Memory B cell (primary cell): ENCODE measurements at places on chromosomes 7 and 10.

DNA sequence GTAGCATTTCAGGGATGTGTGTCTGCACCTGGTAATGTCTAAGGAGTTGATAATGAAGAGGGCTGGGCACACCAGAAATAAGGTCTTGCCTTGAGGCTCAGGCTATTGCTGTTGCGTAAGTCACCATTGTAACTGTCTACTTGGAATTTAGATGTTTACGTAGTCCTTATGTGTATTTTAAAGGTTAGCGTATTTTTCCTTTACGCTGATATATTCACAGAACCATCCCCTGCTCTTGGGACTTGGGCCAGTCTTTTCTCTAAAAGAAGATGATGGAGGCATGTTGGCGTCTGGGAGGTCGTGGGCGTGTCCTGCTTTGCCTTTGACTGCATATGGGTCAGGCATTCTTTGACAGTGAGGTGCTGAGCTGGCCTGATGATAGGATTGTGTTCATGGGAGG, 14.7 kb downstream of the WDR37 start:
- no peak for DNase-seq

GRCh38 chr10:28754930-28755718, 77.8 kb downstream of the BAMBI start:
- no peak for DNase-seq

GRCh38 chr10:7300384-7300971, 110.4 kb downstream of the SFMBT2 start:
- DNase-seq: no peak

DNA sequence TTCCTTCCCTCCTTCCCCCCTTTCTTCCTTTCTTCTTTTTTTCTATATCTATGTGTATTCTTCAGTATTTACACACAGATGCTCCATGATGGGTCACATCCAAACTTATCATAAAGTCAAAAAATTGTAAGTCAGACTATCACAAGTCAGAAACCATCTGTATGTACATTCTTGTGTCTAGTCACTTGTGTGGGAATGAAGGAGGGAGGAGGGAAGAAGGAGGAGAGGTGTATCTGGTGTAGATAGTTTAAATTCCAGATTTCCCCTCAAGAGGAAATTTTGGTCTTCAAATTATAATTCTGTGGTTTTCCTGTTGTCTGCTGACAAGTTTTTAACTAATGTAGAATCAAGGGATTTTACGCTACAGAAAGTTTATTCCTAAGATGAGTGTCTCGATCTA, 287.2 kb downstream of the ETV1 start:
- no peak for DNase-seq

GRCh38 chr10:16777473-16778370, 39.5 kb downstream of the RSU1 start:
- DNase-seq: no peak

GRCh38 chr10:1159131-1160061, 103.2 kb downstream of the WDR37 start:
- DNase-seq: no peak

DNA sequence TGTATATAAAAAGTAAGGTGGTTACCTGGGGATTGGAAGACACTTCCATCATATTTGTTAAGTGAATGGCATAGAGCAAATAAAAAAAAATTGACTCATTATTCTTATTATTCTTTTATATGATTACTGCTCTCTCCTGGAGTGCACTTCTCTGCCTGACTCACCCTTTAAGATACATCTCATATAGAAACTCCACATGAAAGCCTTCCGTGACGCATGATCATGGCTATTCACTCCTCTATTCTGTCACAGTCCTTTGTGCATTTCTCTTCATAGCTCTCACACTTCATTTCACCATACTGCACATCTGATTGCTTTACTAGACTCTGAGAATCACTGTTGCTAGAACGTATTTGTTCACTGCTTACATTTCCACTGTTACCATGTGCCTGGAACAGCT, 597.3 kb downstream of the CNTNAP2 start:
- DNase-seq: no peak

DNA sequence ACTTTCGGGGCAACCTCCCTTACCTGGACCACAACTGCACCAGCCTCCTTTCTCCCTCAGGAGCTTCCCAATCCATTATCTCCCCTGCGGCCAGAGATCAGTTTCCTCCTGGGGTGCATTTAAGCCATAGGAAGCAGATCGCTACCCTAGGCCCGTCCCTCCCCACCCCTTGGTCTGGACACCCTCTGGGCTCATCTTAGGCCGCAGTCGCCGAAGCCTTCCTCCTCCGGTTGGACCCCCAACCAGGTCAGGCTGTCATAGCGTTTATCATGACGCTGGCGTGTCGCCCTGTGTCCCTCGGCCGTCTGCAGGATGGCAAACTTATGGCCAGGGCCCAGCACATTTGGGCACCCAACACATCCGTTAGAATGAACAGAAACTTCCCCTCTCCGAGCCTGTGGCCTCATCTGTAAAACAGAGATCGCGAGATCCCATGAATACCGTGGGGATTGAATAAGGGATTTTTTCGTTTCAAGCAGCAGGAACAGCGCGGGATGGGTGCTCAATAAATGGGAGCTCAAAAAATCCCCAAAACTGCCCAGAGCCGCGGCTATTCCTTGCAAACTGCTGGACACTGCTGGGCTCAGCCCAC, 669 bp upstream of the AP5Z1 start:
- no peak for DNase-seq

- DNase-seq: no peak
Measured at GRCh38 chr7:2118630-2119190, 114.0 kb downstream of the MAD1L1 start.

- no peak for DNase-seq
Measured at GRCh38 chr7:21454182-21454581, 26.3 kb downstream of the SP4 start.

- peak; percentile 67 for DNase-seq
Measured at GRCh38 chr7:137898839-137899721, 52.3 kb upstream of the DGKI start.

- no peak for DNase-seq
Measured at GRCh38 chr10:74934100-74934812, 107.9 kb downstream of the KAT6B start.

DNA sequence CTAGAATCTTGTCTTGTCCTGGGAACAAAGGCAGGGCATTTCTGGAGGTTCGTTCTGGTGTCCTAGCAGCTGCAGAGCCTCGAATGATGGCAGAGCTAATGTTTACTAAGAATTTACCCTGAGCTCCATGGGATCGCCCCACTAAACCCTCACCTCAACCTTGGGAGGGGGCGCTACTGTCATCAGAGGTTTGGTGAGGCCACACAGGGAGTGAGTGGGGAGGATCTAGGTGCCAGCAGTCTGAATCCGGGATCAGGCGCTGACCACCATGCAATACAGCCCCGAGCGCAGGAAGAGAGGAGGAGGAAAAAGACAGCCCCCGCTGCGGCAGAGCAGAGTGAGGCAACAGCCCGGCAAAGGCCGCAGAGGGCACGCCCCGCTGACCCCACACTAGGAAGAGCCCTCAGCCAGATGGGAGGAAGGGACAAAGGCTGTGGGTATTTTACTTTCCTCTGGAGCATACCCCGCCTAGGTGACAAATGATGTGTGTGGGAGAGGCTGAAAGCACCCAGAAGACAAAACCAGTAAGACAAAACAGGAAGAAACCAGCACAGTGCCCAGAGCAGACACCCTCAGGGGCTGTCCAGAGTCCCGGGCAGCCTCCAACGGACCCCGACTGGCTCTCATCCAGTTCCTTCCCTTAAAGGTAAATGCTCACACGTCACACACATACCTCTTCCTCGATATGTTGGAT, 103.5 kb downstream of the FAM53B start:
- no peak for DNase-seq

DNA sequence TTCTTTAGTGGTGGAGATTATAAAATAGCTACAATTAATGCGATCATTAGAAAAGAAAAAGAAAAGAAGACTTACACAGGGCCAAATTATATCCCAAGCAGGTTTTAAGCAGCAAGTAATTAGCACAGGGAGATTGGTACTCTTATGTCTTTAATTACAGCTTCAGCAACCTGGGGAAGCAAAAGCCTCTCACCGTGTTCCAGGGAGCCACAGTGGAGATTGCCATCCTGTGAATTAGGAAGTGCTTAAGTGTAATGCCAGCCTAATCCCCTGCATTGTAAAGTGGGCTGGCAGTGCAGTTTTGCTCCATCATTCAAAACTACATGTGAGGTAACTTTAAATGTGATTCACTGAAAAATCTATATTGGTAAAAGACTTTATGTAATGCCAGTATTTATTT, 533.5 kb upstream of the COBL start:
- no peak for DNase-seq

- DNase-seq: no peak
Measured at GRCh38 chr7:17719998-17720397, 220.3 kb downstream of the SNX13 start.

- no peak for DNase-seq
Measured at GRCh38 chr10:91603931-91604331, 28.9 kb downstream of the PPP1R3C start.

- DNase-seq: no peak
Measured at GRCh38 chr7:29471444-29472138, 92.0 kb upstream of the PRR15 start.

DNA sequence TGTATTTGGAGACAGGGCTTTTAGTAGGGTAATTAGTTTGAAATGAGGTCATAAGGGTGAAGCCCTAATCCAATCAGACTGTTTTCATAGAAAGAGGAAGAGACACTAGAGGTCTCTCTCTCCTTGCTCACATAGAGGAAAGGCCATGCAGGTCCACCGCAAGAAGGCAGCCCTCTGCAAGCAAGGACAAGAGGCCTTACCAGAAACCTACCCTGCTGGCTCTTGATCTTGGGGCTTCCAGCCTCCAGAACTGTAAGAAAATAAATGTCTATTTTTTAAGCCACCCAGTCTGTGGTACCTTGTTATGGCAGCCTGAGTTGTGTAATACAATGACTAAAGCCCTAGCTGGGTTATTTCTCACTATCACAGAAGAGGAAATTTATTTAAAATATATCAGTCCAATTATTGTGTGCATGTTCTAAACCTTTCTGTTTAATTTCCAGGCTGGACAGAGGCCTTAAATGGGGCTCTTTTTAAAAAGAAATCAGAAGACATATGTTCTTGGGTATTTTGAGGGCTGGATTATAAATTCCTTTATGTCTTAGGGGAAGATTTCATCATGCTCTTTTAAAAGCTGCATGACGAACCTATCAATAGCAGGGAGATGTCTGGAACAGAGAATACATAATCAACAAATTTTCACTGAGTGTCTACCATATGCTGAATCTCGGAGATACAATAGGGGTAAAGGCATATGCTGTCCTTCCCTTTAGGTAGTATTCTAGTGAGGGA, 12.9 kb upstream of the TMEM26 start:
- no peak for DNase-seq

- DNase-seq: no peak
Measured at GRCh38 chr7:147990942-147991341, 599.6 kb upstream of the C7orf33 start.

DNA sequence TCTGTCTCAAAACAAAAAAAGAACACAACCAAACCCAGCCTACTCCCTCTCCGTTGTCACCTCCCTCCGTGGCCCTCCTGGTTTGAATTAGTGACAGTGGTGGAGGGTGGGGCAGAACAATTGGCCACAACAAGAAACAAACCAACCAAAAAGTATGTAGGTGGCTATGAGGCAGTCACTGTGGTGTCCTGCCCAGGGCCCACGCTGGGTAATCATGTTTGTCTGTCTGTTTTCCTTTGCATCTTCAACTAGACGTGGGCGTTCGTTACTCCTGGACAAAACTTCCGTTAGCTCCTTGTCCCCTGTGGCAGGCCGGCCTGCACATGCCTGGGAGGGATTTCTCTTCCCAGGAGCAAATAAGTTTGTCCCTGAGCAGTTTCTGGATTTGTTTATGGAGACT, 78.4 kb downstream of the XRCC2 start:
- no peak for DNase-seq

DNA sequence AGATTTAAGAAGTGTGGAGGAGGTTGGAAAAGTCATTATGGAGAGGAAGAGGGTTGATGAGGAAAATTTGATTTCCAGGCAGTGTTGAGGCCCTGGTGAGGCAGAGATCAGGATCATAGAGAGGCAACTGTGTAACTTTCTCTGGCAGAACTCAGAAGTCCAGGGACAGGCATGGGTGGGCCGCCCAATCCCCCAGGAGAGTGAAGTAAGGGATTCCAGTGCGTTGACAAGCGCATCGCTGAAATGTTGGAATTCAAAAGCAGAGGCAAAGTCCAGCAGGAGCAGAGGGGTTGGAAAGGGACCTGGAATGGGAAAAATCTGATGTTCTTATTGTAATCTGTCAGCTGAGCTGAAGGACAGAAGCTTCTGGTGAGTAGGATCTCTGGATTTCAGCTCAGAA, 207.3 kb downstream of the FAM107B start:
- DNase-seq: no peak

DNA sequence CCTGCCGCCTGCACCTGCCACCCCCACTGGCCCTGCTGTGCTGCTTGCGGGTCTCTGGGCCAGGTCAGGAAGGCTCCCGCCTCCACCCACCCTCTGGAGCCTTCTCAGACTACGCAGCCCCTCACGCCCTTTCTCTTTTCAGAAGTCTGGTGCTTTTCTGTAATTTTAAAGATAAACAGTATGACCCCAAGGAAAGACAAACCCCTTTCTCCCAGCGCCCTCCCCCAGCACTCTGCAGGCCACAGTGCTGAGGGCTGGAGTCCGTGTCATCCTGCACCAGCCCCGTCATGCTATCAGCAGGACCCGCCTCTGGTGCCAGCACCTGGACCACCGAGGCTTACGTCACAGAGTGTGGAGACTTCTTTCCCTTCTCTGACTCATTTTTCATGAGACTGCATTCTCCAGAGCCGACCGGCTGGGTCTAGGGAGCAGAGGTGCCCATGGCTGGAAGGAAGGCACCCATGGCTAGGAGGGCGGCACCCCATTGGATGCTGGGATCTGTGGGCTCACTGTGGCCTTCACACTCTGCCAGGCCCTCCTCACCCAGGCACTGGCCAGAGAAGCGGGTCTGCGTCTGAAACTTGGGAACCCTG, 53.4 kb downstream of the CFAP46 start:
- DNase-seq: no peak

DNA sequence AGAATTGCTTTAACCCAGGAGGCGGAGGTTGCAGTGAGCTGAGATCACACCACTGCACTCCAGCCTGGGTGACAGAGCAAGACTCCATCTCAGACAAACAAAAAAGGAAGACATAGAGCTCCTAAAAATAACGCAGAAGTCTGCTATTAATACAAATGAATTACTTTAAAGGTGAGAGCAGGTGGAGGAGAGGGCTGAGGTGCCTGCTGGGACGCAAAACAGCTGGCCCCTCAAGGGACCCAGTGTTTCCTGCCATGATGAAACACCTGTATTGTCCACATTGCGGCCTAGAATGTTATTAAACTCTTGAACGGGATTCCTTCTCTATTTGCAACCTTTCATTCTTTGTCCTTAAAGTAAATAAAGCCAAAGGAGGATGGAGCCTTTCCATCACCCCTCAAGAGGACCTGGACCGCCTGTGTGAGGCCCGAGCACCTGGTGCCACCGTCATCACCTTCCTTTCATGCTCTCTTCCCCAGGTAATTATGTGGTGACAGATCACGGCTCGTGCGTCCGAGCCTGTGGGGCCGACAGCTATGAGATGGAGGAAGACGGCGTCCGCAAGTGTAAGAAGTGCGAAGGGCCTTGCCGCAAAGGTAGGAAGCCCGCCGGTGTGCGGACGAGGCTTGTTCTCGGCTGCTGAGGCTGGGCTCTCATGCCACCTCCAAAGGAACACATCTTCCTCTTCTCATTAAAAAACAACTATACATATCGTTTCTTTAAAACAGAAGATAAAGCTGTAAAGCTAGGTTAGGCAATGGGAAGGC, 136.7 kb downstream of the EGFR start:
- no peak for DNase-seq

GRCh38 chr10:6699336-6699735, 119.3 kb upstream of the PRKCQ start:
- no peak for DNase-seq

GRCh38 chr10:80204677-80205476, 460 bp downstream of the ANXA11 start:
- no peak for DNase-seq

- DNase-seq: peak; percentile 43
Measured at GRCh38 chr7:112898432-112899290, 108.5 kb upstream of the TMEM168 start.
